GM12891 (cell line): ENCODE measurements at places on chromosomes 3 and 15.

- no peak for DNase-seq
Measured at GRCh38 chr15:99467853-99468464, 97.8 kb upstream of the MEF2A start.

DNA sequence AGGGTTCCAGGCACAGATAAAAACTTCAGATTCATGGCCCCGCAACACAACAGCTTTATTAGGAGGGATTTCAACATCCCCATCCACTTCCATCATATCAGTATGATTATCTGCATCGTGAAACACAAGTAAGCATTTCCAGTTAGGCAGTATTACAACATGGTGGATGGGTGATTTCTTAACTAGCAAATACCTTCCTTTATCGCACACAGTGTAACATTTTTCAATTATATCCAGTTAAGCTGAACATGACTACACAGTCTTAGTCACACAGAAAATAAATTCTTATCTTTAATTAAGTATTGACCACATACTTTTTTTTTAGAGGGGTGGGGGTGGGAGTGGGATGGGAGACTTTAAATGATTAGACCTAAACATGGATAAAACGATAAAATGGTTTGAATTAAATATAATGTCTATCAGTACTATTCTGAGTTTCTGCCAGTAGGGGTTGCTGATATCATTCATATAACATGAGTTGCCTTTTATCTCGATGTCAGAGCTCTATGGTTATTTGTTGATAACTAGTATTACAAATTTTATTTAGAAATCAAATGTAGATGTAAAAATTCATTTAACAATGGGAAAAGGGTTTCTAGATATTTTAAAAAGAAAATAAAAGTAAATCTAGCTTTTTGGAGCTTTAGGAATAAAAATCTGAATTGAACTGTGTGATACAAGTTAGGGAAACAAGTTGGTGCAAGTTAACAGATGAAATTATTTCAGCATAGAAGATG lies 146.6 kb downstream of the TBL1XR1 start:
- DNase-seq: no peak

GRCh38 chr3:116291141-116291540 lies 154.1 kb downstream of the LSAMP start:
- DNase-seq: no peak

DNA sequence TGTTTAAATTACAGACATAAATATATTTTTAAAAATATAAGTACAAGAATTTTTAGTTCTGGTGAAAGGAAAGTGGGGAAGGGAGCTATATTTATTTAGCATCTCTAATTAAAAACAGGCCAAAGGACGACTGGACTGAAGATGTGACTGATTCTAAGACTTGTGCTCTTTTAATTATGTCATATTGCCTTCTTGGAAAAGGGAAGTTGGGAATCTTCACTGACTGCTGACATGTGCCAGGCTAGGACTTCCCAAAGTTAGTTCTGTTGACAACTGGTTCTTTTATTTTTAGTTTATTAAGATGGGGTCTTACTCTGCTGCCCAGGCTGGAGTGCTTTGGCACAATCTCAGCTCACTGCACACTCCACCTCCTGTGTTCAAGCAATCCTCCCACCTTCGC lies 13.5 kb downstream of the CNOT10 start:
- no peak for DNase-seq

- DNase-seq: no peak
Measured at GRCh38 chr15:41872166-41872747, 21.6 kb downstream of the SPTBN5 start.

DNA sequence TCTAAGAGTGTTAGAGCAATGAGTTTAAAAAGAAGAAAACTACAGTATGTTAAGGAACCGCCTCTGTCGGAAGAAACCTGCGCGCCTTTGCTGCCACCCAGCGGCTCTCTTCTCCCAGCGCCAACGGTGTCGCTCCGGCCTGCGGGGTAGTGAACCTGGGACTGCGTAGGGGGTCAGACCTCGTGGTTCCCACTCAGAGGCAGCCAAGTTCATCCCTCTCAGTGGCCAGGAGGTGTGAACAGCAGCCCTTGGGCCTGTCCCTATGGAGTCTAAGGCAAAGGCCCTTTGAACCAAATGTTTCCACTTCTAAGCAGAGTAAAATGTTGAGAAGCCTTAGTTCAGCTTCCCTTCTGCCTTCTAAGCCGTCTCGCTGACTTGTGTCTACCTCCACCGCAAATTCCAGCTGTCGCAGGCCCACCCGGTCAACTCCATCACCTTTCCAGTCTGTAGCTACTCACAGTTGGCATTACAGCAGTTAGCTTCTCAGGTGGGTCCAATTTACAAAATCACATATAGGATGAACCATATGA lies 980 bp upstream of the RAB27A start:
- peak; percentile 66 for DNase-seq

GRCh38 chr15:95860406-95860805 lies 470.1 kb upstream of the NR2F2 start:
- no peak for DNase-seq

GRCh38 chr3:72380193-72380592 lies 468.1 kb downstream of the SHQ1 start:
- no peak for DNase-seq

DNA sequence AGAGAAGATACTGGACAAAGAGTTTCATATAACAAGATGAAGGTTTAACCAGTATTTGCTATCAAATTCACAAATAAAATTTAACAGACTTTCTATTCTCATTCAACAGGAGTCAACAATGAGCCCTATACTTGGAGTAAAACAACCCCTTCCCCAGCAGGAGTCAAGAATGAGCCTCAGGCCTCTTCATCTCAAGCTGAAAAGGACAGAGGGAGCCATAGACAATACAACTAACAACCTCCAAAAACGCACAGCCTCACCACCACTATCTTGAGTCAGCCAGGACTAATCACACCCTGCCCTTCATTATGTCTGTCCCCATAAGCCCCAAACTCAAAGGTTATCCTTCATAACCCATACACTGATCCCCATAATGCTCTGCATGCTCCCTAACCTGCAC lies 36.4 kb downstream of the ETFA start:
- no peak for DNase-seq

DNA sequence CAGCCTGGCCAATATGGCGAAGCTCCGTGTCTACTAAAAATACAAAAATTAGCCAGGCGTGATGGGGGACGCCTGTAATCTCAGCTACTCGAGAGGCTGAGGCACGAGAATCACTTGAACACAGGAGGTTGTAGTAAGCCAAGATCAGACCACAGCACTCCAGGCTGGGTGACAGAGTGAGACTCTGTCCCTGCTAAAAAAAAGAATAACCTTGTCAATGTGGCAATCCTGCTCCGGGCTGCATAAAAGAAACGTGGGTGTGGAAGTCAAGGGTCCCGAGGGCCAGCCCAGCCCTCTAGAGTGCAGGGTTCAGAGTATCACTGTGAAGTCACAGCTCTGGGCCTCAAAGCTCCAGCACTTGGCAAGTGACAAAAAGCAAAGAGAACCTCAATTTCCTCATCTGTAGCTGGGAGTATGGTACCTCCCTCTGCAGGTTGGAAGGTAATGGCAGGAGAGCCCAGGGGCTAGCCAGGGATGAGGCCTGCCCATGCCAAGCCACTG lies 73.5 kb upstream of the IQSEC1 start:
- no peak for DNase-seq

- no peak for DNase-seq
Measured at GRCh38 chr15:76328958-76329357, 7.6 kb upstream of the ISL2 start.

GRCh38 chr3:72582211-72582878 lies 265.9 kb downstream of the SHQ1 start:
- peak; percentile 46 for DNase-seq

DNA sequence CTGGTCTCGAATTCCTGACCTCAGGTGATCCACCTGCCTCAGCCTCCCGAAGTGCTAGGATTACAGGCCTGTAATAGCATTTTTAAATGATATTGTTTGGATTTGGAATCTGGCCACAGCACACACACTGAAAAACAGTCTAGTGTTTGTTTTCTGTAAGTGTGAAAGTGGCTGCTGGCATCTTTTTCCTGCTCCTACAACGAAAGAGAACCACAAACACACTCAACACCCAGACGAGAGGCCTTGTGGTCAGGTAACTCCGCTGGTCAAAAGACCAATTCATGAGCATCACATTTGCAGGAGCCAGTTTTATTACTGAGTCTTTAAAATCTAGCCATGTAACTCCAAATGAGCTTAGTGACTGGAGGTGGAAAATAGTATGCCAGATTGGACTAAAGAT lies 50.2 kb downstream of the IMPG2 start:
- DNase-seq: no peak

GRCh38 chr3:157046520-157046919 lies 113.4 kb downstream of the CCNL1 start:
- no peak for DNase-seq

DNA sequence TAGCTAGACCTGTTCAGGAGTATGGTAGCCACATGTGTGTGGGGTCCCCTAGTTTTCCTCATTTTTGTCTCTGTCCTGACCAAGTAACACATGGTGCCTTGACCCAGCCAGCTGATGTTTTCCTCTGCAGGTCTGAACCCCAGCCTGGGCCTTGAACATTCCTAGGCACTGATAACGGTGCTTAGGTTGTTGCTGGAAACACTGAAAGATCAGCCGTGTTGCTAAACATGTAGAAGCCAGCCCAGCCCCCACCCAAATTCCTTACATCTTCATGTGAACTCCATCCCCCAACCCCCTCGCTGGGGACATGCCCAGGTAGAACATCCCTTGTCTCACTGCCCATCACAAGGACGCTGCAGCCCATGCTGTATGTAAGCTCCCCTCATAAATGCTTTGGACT lies 18.7 kb downstream of the RTP3 start:
- DNase-seq: no peak

DNA sequence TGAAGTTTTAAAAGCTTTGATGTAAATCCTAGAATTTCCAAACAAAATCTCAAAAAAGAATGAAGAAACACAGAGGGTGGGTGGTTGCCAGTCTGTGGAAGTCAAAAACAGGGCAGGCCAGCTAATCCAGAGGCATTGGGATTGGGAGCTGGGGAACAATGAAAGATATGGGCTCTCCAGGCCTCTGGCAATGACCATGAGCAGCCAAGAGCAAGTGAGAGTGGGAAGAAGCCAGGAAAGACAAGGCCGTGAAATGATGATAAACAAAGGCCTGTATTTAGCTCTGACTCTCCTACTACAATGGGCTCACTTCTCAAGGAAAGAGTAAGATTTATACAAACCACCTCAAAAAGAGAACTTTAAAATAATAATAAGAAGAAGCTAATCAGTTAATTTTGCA lies 248.5 kb downstream of the ZMAT3 start:
- no peak for DNase-seq

DNA sequence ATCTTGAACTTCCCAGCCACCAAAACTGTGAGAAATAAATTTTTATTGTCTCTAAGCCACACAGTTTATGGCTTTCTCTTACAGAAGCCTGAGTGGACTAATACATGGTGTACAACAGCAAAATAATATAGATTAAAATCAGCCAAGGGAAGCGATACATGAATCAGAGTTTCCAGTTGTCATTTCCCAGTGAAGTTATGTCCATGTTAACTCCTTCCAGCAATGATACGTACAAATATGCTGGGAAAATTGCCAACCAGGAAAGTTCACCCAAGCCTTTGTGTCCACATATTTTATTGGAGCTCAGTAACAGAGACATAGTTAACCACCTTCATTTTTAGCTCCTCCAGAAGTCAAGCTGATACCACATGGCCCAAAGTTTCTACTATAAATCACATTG lies 280.9 kb upstream of the KCNMB2 start:
- no peak for DNase-seq

GRCh38 chr3:140011611-140012277 lies 76.8 kb downstream of the CLSTN2 start:
- no peak for DNase-seq
